ENCODE measurements at places on chromosomes 13 and 19. TPM values are rescaled to one million over a fixed set of nuclear protein-coding genes. Genes with fewer than 3 reads are reported as not detected.

The MYPOP gene
- total RNA-seq: 12.7 TPM

The CPB2 gene
- total RNA-seq: not detected

The PSPN gene
- total RNA-seq: 1.9 TPM

The KLK6 gene
- total RNA-seq: not detected

The CGB8 gene
- total RNA-seq: 0.47 TPM

The PLPP2 gene
- 14.7 TPM for total RNA-seq

The FRY gene
- 15.6 TPM for total RNA-seq

The ZNF175 gene
- 25.3 TPM for total RNA-seq

The HSD17B14 gene
- 8.6 TPM for total RNA-seq

The NTN5 gene
- not detected for total RNA-seq

The SIGLEC14 gene
- not detected for total RNA-seq

The ZNF296 gene
- total RNA-seq: 1.2 TPM

The NLRP9 gene
- not detected for total RNA-seq

The PROZ gene
- total RNA-seq: not detected

The TBXA2R gene
- 7.5 TPM for total RNA-seq

The ZNF17 gene
- 8.0 TPM for total RNA-seq

The GSX1 gene
- not detected for total RNA-seq

The CACNG6 gene
- total RNA-seq: not detected

The LCP1 gene
- total RNA-seq: not detected

The SKA3 gene
- 21.3 TPM for total RNA-seq

The ZNF681 gene
- 1.2 TPM for total RNA-seq

The UPK1A gene
- not detected for total RNA-seq
